ENCODE measurements at places on chromosomes 4 and X.
A peak's percentile ranks its signal among the peaks of the same experiment; 100 is the strongest.

DNA sequence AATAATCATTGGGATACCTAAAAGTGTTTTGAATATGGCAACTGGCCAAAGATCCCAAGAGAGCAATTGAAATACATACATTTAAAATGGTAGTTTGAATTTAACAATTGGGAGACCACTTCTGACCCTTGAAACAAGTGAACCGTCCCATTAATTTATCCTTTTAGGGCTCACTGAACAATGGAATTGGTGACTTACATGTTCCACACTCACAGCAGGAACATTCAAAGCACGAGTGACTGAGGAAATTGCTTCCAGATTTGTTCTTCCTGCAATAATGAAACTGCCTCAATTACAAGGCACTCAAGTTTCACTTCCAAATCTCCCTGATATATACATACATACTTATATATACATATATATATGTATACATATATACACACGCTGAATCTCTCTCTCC, 20.6 kb downstream of the SLC39A8 start:
- DNase-seq: no peak

GRCh38 chrX:71616672-71617529, 1.4 kb downstream of the CXCR3 start:
- peak; percentile 74 for DNase-seq

GRCh38 chr4:113243312-113243711, 193.9 kb downstream of the ANK2 start:
- DNase-seq: no peak

GRCh38 chr4:154611833-154612232, 623 bp downstream of the FGG start:
- no peak for DNase-seq

- no peak for DNase-seq
Measured at GRCh38 chr4:184395451-184395917, 78.9 kb downstream of the IRF2 start.

- no peak for DNase-seq
Measured at GRCh38 chrX:13427441-13428052, 107.7 kb upstream of the ATXN3L start.

- DNase-seq: no peak
Measured at GRCh38 chr4:121195649-121196048, 31.5 kb upstream of the TNIP3 start.

DNA sequence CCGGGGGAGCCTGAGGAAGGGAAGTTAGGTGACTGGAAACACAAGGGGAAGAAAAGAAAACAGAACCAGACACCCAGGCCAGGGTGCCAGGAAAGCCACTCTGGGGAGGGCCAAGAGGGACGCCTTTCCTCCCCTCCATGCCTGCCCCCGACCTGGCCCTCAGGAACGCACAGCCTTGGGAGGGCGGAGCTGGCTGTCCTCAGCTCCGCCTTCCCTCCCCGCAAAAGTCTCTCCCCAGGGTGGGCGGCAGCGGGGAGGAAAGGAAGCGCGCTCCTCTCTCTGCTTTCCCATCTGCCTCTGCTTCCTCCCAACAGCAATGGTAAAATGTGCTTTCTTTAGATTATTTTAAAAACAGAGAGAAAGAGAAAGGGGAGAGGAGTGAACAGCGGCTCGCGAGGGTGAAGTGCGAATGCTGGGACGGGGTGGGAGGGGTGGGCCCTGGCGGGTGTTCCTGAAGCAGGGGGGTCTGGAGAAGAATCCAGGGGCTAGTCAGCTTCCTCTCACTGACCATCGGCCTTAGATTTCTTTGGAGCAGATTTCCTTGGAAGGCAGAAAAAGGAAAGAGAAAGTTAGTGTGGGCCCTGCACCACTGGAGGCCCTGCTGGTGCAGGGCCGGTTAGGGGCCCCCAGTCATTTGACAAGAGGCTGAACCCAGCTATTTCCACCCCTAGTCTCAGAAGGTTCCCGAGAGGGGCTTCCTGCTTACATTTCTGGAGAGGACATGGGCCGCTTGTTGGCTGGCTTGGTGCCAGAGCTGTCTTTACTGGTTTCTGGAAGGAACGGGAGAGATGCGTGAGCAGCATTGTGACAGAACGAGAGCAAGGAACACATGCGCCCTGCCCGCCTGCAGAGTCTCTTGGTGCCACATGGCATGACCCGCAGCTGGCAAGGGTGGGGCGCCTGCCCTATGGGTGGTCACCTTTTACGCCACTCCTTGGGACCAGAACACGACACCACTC, 4.7 kb upstream of the RENBP start:
- DNase-seq: no peak

- no peak for DNase-seq
Measured at GRCh38 chrX:103488332-103488731, 31.0 kb downstream of the RAB40A start.

DNA sequence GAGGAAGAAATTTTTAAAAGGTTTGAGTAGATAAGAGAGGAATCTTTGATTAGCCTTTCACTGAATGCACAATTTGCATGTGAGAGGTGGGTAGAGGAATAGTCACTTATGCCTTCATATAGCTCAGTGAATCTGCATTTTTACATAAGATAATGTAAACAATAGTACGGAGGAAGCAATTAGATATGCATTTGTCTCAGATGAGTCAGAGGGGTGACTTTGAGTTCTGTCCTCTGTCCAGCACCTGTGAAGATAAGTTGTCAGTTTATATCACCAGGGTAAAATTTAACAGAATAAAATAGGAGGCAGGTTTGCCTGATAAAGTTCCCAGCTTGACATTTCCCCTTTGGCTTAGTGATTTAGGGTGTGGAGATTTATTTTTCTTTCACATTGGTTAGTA, 841.9 kb downstream of the PCDH18 start:
- DNase-seq: no peak

DNA sequence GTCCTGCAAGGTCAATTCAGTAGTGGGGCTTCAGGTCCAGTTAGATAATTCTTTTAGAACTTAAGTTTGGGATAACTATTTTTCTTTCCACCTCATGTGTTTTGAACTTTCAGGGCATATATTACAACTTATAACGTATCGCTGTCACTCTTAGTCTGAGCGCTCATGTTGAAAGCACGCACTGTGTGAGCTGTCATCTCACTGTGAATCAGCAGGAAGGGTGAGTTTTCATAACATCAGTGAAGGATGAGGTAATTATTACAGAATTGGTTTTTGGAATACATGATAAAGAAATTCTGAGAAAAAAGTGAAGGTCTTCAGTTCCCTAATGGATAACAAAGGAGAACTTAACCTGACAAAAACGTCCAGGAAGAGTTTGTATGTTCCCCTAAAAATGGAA, 45.1 kb upstream of the SLC4A4 start:
- no peak for DNase-seq

DNA sequence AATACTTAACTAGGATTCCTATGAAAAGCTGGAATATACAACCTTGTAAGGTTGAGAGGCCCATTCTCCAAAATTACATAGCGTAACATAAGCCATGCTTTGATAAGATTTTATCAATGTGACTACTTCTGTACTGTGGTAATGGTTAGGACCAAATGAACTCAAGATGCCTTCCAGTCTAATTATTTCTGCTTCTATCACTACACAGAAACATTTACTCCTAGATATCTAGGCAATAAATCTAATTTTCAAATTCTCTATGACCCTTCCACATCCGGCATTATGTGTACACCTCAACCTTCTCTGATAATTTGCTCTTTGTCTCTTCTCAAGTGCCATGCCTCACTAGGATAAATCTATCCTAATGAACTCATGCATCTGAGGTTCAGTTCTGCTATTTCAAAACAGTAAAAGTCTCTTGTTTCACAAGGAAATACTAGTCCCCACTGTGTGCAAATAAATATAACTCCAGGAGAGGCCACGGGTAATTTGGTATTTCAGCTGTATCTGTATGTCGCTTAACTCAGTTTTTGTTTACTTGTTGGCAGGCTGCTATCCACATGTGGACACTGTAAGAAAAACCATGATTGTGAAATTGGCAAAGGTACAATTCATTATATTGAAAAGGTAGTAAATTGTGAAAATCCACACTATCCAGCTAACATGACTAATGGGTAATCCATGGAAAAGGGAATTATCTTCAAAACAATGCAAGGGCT, 93.3 kb downstream of the PRDM5 start:
- no peak for DNase-seq

GRCh38 chr4:73740353-73740778, at the start of gene CXCL8:
CXCL8 (plus strand) TSS chr4:73740569; CDS start chr4:73740659, 90 bp downstream.
- peak; percentile 71 for DNase-seq

DNA sequence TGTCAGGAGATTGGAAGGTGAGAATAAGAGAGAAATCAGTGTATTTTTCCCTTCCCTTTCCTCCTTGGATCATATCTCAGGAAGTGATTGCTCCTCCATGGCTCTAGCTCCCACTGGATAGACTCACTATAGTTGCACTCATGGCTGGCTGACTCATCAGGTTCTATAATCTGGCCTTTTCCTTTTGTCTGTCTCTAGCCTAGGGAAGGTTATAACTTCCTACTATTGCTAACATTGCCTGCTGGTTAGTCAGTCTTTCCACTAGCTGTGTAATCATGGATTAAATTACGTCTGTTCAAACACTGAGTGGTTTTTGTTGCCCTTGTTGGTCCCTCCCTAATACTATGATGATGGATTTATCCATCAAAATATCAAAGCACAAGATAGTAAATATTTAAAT, 195.5 kb upstream of the VEGFC start:
- no peak for DNase-seq

- DNase-seq: peak; percentile 54
Measured at GRCh38 chrX:153635788-153636668, 11.0 kb upstream of the DUSP9 start.

DNA sequence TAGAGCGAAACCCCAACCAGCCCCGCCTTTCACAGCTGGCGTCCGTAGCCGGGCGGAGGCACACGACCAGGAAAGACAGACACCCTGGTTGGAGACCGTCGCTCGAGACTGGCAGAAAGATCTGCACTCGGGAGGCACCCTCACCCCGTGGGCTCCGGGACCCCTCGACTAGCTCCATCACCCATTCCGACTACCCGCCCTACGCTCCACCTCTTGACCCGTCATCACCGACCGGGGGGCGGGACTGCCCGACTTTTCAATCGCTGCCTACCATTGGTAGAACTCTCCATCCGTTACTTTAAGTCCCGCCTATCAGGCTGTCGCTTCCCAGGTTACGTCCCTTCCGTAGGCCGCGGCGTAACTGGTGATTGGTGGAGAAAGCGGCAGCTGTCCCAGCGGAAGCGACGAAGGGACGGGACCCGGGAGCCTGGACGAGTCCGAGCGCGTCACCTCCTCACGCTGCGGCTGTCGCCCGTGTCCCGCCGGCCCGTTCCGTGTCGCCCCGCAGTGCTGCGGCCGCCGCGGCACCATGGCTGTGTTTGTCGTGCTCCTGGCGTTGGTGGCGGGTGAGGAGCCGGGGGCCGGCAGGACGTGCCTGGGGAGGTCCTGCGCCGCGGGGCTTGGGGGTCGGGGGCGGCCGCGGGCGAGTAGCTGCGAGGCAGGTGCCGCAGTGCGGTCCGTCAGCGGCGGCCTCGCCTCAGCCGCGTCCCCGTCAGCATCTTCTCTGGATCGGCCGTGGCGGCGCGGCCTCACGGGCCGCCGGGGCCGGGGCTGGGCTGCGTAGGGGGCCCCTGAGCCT, at the start of gene ATP6AP2:
TSS of gene ATP6AP2 (plus strand) at position 434 of the 799 bp plus-strand sequence. CDS start at position 530, 96 bp downstream.
- DNase-seq: peak; percentile 93

DNA sequence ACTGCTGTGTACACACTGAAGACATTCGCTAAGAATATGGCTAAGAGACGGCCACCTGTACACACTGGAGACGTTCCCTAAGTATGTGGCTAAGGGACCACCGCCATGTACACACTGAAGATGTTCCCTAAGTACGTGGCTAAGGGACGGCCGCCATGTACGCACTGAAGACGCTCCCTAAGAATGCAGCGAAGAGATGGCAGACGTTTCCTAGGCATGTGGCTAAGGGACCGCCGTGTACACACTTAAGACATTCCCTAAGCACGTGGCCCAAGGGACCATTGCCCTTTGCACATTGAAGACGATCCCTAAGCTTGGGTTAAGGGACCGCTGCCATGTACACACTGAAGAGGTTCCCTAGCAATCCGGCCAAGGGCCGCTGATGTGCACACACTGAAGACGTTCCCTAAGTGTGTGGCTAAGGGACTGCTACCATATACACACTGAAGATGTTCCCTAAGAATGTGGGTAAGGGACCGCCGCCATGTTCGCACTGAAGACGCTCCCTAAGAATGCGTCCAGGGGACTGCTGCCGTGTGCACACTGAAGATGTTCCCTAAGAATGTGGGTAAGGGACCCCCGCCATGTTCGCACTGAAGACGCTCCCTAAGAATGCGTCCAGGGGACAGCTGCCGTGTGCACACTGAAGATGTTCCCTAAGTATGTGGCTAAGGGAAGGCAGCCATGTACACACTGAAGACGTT, 36.7 kb downstream of the DHRSX start:
- DNase-seq: no peak

- no peak for DNase-seq
Measured at GRCh38 chr4:68591204-68591603, 15.1 kb upstream of the UGT2B17 start.

- no peak for DNase-seq
Measured at GRCh38 chr4:7649741-7650531, 215.2 kb upstream of the PSAPL1 start.

GRCh38 chr4:138259824-138260223, 17.7 kb upstream of the SLC7A11 start:
- DNase-seq: no peak

- no peak for DNase-seq
Measured at GRCh38 chr4:122831515-122832196, 5.0 kb downstream of the FGF2 start.

DNA sequence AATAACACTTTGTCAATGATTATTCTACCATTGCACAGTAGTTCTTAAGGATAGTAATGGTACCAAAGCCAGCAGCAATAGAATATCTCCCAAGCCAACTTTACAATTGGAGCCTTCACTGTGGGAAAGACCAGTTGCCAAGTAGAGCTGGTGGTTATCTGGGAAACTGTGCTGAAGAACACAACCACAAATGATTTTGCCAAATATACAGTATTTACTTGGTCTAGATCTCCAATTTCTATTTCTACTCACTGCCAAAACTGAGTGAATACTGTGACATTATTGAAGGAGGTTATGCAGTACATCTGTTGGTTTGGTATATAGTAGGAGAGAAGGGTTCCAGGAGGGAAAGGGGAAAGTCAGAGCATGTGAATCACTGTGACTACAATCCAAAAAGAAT, 3.8 kb downstream of the TET2 start:
- DNase-seq: no peak

- no peak for DNase-seq
Measured at GRCh38 chrX:17842769-17843525, 18.2 kb downstream of the RAI2 start.

GRCh38 chrX:147920161-147920666, 8.5 kb downstream of the FMR1 start:
- DNase-seq: no peak

- DNase-seq: no peak
Measured at GRCh38 chrX:63657821-63658220, 127.2 kb downstream of the ARHGEF9 start.

DNA sequence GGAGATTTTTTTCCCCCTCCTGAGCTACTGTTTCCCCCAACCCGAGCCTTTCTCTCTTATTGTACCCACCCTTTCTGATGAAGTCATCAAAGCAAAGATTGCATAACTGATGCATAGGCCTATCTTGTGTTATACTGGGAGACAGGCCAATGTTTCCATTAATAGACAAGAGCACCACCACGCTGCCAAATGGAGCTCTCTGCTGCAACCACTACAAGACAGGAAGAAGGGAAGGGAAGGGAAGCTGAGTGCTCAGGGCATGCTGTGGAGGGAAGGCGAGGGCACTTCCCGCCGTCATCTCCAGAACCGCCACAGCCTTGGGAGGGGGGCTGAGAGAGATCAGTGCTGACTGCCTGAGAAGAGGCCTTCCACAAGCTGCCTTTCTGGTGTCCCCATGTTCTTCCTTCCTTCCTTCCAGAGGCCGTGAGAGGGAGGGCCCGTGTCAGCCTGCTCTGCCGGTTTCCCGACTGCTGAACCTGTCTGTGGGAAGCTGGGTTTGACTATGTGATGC, 75.0 kb downstream of the MGST2 start:
- no peak for DNase-seq

GRCh38 chr4:55866973-55867574, 13.6 kb downstream of the EXOC1 start:
- DNase-seq: no peak
